ENCODE measurements at places on chromosomes 2 and 18. TPM values are rescaled to one million over a fixed set of nuclear protein-coding genes. Genes with fewer than 3 reads are reported as not detected.

DNA sequence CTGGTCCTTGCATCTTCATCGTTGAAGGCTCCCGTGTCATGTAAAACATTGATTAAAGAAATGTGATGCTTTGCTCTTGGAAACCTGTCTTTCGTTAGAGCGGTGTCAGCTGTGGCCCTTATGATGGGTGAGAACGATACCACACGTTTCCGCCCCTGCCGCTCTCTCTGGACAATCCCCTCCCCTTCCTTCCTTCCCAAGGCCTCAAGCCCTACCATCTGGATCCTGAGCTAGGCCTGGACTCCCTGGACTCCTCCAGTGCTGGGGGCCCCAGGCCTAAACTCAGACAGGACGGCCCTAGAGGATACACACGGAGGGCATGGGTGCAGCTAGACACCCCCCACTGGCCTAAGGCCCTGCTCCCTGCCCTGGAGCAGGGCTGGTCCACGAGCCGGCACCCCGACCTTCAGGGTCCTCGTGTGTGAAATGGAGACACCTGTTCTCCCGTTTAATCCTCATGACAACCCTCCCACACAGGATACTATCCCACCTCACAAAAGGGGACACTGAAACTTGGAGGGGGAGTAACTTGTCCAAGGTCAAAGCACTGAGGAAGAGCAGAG, 13.2 kb downstream of the BIN1 start:
- DNase-seq, result no peak

CD28 gene
- 15.7 TPM for total RNA-seq

- DNase-seq, result no peak
Observed at GRCh38 chr18:59917422-59917821, 17.6 kb downstream of the PMAIP1 start.

DNA sequence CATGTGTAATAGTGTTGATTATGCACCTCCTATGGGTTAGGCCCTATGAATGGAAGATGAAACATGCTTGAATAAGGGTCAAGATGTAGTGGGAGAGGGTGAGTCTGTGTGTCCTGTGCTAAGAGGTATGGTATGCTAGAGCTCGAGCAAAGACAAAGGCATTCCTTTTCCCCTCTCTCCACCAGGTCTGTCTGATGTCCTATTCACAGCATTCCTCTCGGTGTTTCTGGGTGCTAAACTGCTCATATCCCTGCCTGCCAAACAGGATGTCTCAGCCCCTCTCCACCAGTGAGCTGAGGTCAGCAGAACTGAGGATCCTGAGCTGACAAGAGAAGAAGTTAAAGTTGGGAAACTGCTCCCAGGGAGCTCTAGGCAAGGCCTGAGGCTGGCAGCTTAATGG, 344.9 kb downstream of the TSN start:
- DNase-seq, result no peak

DNA sequence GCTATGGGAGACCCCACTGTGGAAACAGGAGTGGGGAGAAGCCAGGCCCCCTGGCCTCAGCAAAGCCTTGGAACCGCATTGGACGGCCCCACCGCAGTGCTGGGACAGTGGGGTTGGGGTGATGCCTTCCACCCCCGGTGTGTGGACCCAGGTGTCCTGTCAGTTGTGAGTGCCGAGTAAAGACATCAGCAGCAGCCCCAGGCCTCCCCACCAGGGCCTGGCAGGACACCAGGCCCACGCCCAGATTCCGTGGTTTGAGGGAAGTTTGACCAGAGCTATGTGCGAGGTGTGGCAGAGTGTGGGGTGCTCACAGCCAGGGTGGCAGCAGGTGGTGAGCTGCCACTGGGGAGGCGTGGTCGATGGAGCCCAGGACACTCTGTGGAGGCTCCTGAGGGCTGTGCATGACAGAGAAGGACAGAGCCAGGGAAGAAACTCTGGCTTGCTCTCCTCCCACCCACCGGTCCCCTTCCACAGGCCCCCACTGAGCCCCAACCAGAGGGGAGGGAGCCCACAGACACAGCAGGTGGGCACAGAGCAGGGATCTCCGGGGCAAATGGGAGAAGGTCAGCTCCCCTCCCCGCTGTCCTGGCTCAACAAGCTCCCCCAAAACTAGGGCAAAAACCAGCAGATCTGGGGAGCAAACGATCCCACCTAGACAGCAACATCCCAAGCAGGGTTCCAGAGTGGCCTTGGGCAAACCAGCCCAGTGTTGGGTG, 69.1 kb downstream of the TWIST2 start:
- peak; percentile 87 for DNase-seq

RESP18 gene
- total RNA-seq, result not detected

DNA sequence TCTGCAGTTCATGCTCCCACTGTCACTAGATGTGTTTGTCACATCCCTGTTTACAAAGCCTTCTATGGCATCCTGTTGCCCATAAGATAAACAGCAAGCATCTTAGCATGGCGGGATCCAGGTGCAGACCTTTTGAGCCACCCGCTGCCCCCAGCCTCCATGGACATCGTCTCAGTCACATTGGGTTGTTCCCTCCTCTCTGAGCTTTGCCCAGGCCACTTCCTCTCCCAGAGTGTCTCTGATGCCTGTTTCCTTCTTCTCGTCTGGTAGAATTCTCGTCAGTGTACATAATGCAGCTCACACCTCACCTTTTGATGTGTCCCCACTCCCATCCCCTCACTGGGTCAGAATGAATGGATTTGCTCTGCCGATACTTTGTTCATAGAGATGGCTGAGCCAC, 239.0 kb upstream of the APCDD1 start:
- DNase-seq, result no peak

DNA sequence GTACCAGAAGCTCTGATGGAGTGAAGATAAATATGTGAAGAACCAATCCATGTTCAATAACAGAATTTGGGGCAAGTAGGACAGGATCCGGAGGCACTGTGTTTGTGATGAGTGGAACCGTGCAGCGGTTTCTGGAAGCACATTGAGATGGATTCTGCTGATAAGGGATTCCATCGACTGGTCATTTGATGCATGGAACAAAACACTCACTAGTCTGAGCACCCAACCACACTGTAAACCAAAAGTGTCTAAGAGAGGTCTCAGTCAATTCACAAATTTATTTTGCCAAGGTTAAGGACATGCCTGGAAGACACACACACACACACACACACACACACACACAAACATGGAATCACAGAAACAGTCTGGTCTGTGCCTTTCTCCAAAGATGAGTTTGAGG, 459.5 kb downstream of the FBXO15 start:
- DNase-seq, result no peak

DNA sequence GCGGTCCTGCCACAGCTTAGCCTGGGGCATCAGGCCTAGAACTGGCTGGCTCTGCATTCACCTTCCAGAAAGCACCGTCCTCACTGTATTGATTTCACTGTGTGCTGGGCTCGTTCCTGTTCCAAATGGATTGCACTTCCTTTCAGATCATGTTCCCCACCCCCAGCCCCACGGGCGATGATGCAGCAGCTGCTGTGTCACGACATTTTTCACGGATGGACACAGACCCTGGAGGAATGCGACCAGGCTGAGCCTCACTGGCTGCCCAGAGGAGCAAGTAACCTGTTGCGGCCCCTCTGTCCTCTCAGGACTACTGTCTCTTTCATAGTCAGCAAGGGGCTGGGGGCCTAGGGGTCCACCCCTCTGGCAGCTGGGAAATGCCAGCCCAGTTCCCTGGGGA, 50.3 kb downstream of the CAPN13 start:
- DNase-seq, result no peak

GRCh38 chr18:13003466-13003896, 12.3 kb downstream of the CEP192 start:
- DNase-seq, result no peak

DNA sequence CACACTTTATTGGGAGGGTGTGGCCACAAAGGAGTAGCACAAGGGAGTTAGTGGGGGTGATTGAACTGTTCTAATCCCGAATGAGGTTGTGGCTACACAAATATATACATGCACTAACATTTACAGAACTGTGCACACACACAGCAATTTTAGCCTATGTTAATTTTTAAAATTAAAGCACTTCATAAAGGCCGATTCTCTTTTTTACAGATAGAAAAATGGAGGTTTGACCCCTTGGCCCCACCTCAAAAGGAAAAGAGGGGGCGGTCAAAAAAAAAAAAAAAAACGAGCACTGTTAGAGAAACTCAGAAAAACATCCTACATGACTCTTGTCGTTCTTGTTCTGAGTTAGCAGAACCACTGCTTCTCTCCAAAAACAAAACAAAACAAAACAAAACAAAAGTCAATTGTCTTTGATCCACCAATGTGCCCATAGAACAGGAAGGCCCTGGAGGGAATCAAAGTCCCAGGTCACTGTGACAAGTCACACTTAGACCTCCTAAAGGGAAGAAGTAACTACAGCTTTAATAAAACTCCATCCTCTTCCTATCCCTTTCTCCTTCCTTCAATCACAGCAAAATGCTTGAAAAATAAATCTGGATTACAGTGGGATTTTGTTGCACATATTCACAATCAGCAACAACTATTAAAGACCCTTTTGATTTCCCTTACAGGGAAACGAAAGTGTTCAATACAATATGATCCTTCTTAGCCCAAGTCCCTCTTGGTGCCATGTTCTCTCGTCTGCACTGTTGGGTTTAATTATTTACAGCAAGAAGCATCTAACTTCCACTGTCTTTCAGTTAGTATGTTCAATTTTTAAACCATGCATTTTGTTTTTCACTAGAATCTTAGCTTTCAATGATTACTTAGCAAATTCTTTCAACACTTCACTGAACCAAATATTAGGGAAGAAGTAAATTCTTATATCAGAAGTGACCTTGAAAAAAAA, 16.6 kb downstream of the LRP2 start:
- no peak for DNase-seq

EPHA4 gene
- 23.1 TPM for total RNA-seq

- no peak for DNase-seq
Observed at GRCh38 chr18:38116716-38117115, 551.1 kb upstream of the CELF4 start.

DNA sequence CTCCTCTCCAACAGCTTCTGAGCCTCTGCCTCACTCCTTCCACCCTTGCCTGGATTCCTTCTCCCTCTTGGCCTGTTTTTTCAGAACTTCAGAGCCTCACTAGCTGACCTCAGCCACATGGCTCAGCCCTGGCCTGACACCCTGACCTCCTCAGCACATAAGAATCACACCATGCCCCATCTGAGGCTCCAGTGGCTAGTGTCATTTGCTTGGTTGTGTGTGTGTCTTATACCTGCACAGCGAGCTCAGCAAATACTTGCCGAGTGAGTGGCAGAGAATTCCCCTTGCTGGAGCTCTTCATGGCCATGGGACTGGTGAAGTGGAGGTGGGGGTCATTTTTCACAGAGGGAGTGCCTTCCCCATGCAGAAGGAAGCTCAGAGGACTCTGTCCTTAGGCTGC, 70.2 kb downstream of the CELF4 start:
- DNase-seq, result no peak

NABP1 gene
- total RNA-seq, result 142 TPM

- no peak for DNase-seq
Observed at GRCh38 chr18:70142001-70142400, 63.5 kb downstream of the RTTN start.

DNAJC5G gene
- not detected for total RNA-seq

KCNG2 gene
- 0.51 TPM for total RNA-seq

- peak; percentile 92 for DNase-seq
Observed at GRCh38 chr18:76801567-76802505, 20.5 kb upstream of the ZNF236 start.

GRCh38 chr18:44885507-44885906, 204.8 kb downstream of the SETBP1 start:
- DNase-seq, result no peak
